HL-60 (cell line): ENCODE measurements at places on chromosomes 4 and X.
A peak's percentile ranks its signal among the peaks of the same experiment; 100 is the strongest.

- no peak for DNase-seq
These were observed 45.4 kb downstream of the UGT2A3 start for GRCh38 chr4:68905939-68906779.

- DNase-seq, result no peak
These were observed 108.3 kb upstream of the SLC4A4 start for GRCh38 chr4:71230271-71231128.

GRCh38 chr4:151624626-151625565 lies 135.9 kb downstream of the GATB start:
- DNase-seq, result no peak

GRCh38 chrX:49191574-49192011 lies 5.4 kb upstream of the PRICKLE3 start:
- no peak for DNase-seq

DNA sequence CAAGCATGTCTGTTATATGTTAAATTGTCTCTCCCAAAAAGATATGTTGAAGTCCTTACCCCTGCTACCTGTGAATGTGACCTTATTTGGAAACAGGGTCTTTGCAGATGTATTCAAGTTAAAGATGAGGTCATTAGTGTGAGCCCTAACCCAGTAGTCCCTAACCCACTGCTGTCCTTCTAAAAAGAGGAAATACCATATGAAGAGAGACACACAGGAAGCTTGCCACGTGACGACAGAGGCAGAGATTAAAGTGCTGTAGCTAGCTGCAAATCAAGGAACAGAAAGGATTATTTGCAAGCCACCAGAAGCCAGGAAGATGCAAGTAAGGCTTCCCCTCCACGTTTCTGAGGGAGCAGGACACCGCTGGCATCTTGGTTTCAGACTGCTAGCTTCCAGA lies 150.1 kb downstream of the HNRNPD start:
- peak; percentile 5 for DNase-seq
